ENCODE measurements at places on chromosomes 4 and X.

GRCh38 chr4:67035501-67035900, 509.8 kb downstream of the CENPC start:
- no peak for DNase-seq

GRCh38 chr4:164396439-164396838, 357.5 kb upstream of the SMIM31 start:
- no peak for DNase-seq

DNA sequence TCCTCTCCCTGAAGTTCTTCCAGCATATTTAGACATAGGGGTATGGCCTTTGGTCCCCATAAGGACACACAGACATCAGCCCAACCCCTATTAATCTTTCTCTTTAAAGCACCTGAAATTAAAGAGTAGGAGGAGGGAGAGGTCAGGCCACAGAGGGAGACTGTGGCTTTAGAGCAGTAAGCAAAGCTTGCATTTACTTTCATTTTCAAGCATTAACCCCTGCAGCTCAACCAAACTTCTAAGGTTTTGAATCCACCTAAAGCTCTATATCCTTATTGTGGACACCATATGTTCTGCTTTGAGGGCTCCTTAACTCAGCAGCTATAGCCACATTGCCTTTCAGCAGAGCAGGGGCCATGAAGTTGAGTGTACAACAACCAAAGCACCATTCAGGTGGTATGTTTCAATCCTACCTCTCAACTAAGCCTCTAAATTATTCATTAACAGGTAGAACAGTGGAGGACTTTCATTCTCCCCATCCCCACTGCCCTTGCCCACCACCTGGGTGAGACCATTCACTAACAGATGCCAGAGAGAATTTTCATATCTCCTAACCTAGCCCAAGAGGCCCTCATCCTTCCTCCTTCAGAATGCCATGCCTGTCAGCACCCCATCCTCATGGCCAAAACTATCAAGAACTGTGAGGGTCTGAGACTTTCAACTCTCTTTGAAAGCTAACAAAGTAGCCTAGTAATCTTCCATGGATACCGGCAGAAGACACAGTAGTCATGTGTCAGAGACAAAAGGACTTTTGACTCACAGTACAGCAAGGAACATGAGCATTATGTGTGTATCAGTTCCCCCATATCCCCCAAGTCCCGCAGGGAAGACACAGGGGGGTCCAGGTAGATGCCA, 20.8 kb downstream of the LIN54 start:
- DNase-seq: no peak

DNA sequence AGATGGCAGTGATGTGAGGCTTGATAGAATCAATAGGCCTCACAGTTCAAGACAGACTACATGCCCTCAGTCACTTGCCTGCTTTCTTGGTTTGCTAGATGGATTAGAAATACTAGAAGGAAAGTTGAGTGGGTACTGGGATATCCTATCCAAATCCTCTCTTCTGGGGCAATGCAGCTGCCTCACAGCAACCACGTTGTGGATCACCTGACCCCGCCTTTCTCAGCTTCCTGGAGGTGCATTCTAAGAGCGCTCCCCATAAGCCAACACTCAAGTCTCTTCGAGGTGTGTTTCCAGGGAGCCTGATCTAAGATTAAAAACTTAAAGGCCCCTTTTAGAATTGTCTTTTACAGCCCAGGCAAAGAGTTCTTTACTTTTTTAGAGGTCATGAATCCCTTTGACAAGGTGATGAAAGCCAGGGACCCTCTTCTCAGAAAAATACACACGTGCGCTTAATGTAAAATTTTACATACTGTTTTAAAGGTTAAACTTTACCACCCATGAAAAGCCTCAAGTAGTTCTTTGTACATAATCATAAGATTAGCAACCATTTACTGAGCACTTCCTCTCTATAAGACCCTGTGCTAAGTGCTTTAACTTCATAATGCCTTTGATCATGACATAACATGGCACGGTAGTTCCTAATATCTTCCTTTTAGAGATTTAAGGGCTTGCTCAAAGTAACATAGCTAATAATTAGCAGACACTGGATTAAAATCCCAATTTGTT, 840 bp upstream of the RPL34 start:
- no peak for DNase-seq

GRCh38 chr4:39435659-39436563, 22.8 kb downstream of the RPL9 start:
- no peak for DNase-seq

- no peak for DNase-seq
Measured at GRCh38 chr4:184475096-184475461, 729 bp upstream of the IRF2 start.

DNA sequence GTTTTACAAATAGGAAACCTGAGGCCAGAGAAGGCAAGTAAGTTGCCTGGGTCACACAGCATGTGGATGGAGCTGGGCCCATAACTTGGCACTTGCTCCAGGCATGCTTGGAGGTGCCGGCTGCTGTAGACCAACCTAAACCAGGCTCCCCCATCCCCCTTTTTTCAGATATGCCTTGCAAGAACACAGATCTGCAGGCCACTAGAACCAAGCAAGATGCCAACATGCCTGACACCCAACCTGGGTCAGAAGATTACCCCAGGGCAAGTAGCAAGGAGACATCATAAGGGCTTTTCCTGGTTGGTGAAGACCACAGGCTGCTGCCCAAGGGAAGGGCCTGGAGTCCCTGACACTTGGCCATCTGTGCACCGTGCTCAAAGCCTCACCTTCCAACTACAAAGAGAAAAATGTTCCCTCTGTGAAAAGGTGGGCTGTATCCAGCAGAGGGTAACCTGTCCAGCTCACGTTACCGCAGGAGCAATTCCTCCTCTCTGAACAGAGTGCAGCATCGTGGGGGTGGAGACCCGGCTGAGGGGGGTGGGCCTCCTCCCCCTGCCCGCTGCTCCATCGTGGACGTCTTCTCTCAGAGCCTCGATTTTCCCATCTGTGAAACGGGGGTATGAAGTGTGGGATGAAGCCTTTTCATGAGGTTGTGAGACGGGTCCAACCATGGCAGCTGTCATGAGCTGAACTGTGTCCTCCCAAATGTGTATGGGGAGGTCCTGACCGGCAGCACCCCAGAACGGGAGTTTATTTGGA, 23.0 kb downstream of the HMX1 start:
- no peak for DNase-seq

DNA sequence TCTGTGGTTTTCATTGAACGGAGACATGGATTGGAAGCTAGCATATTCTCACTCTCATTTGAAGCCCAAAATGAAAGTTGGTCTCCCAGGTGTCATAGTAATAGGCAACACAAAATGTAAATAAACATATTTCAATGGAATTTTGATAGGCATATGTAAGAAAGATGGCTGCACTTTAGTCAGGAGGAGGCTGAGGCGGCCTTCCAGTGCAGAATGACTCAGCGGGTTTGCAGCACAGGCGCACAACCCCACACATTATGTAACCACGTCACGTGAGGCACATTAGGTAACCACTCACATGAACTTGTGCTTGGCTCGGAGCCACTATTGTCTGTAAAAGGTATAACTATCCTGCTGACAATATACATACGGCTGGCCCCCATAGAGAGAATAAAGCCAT, 381.7 kb downstream of the GPAT3 start:
- DNase-seq: no peak

DNA sequence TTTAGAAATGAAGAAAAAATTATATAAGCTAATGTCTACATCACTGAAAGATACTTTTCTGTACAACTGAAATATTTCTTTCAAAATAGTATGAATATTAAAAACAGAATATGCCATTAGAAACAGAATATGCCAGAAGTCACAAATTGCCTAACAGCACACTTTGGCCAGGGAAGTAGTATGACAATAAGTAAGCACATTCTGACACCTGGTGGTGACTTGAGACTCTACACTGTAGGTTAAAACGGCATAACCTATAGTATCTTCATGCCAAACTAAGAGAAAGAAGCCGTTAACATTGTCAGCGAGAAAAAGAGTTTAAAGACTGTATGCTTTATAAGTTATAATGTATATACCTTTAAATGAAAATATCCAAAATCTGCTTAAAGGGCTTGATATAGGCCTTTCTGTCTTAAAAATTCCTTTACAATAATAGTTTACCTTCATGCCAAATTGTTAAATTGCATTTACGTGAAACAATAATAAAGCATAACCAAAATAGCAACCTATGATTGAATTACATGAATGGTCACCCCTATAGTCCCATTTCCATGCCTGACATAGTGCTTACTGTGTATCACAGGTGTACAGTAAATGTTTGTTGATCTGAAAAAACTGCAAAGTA, 32.8 kb downstream of the FAM13A start:
- DNase-seq: peak; percentile 74

DNA sequence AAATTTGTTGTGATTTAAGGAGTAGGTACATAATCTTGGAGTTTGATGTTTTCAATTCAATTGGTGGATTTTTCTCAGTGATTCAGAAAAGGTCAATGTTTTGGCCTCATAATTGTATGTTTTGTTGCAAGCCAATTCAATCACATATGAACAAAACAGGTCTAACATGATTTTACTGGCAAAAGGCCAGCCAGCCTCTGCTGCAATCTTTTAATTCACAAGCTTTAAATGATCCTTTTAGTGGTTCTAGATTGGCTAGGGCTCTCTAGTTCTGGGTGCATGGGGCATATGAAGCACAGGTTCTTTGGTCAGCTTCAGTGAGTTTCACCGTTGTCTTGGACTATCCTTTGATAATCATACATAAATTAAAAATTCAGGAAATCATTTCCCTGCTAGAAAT, 19.2 kb upstream of the SLC6A14 start:
- DNase-seq: no peak

- DNase-seq: no peak
Measured at GRCh38 chr4:101224358-101225218, 122.7 kb downstream of the PPP3CA start.

- DNase-seq: no peak
Measured at GRCh38 chr4:67521506-67521905, 23.8 kb downstream of the CENPC start.

GRCh38 chr4:39259571-39260330, 77.4 kb downstream of the WDR19 start:
- no peak for DNase-seq

DNA sequence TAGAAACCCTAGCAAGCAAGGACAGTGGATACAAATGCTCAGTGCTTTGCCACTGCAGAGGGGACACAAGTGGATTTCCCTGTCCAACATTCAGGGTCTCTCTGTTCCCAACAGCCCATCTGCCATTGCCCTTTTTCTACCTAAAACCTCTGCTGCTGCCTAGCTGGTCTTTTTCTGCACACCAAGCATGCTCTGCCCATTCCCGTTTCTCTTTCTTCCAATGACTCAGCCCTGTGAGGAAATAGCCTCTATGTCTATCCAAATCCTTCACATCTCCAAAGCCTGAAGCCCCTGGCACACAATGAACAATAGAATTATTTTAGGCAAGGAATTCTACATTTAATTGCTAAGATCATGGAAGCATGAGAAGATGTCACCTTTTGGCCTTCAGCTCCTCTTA, 5.7 kb upstream of the AMELX start:
- no peak for DNase-seq

DNA sequence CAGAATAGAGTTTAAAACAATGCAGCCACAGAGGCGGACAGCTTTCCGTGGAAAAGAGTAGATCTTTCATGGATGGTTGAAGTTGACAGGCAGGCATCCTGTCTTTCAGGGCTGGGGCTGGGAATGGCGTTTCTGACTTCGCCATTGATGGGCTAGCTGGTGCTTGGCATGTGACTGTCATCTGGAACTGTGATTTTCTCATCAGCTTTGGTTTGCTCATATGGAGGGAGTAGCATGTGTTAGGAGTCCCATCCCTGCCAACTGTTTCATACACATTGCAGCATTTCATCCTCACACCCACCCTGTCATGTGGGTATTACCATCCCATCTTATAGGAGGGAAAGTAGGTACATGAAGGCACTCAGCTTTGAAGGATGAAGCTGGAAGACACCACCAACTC, 49.2 kb upstream of the STX18 start:
- DNase-seq: no peak

DNA sequence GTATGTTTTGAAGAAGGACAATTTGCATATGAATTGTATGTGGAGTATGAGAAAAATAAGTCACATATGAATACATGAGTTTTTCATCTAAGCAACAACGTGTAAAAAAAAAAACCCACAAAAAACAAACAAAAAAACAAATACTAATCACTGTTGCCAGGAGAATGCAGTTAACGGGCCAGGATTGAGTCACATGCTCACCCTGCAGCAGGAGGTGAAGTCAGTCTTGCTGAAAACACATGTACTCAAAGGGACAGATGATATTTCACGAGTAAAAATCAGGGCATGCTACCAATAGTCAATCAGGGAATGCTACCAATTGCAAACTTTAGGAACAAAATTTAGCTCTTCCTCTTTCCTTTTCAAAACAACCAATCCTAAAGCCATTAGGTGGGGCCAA, 10.4 kb upstream of the DCLK2 start:
- DNase-seq: no peak

- no peak for DNase-seq
Measured at GRCh38 chr4:7469023-7469422, 34.3 kb upstream of the PSAPL1 start.

DNA sequence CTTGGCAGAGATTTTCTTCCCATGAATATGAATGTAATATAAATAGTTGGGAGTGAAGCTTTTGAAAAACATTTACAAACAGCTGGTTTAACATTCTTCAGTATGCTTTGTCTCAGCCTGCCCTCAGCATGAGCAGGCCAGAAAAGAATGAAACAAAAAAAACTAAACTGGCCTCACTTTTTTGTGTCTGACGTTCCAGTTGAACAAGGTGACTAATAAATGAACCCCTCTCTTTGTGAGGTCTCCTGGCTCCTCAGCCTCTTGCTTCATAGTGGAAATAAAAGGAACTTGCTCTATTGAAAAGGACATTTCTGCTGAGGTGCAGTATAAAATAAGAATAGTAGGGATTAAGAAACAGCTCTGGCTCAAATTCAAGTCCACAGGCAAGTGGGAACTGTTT, 9.4 kb downstream of the CHST7 start:
- DNase-seq: no peak

GRCh38 chr4:2642968-2643367, 106.5 kb downstream of the FAM193A start:
- no peak for DNase-seq

GRCh38 chrX:39728852-39729598, 368.7 kb downstream of the BCOR start:
- no peak for DNase-seq

DNA sequence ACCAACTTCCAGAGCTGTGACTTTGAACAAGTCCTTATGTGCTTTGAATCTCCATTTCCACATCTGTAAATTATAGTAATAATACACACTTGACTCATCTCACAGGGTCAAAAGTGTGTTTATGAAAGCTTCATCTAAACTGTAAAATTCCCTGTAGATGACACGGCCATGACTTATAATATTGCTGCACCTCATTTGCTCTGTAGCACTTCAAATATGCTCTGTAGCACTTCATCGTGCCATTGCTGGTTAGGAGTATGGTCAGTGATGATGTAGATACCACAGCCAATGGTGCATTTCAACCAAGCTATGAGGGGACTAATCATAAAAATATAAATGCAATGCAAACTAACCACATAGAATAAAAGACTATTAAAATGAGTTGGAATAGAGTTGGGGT, 318.6 kb downstream of the ANK2 start:
- DNase-seq: no peak

GRCh38 chr4:41655177-41655576, 93.3 kb downstream of the PHOX2B start:
- no peak for DNase-seq
